ENCODE measurements at places on chromosomes 13 and 19. TPM values are rescaled to one million over a fixed set of nuclear protein-coding genes. Genes with fewer than 3 reads are reported as not detected.

The PEX11G gene
- 4.3 TPM for polyA plus RNA-seq

DNA sequence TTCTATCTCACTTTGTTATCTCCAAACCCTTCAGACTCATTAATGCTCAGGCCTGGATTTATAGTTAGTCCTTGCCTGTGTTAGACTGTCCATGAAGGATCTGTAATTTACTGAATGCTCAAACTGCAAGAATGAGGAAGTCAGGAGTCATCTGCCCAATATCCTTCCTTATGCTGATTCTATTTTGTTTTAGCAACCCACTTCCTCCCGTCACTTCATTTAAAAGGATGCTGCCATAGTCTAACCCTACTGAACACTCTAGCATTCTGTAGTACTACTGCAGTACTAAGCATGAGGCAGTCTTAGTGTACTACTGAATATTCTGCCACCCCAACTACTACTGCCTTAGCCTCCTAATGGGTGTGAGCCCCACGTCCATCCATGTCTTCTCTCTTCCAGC lies 1.5 kb downstream of the FCAR start:
- DNase-seq, result no peak

DNA sequence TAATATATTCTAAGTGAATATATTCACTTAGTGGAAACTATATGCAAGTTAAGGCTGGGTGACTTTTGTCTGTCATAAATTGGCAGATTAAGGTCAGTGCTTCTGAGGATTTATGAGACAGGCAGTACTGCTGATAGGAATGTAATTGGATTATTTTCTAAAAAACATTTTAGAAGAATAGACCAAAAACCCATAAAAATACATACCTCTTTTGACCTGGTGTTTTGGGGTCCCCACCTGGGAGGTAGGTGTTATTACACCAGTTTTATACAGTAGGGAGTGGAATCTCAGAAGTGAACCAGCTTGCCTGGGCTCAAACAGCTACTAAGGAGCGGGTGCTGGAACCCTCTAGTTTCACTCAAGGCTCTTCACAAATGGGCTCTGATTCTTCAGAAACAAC lies 25.3 kb downstream of the COG3 start:
- peak; percentile 5 for DNase-seq

DNA sequence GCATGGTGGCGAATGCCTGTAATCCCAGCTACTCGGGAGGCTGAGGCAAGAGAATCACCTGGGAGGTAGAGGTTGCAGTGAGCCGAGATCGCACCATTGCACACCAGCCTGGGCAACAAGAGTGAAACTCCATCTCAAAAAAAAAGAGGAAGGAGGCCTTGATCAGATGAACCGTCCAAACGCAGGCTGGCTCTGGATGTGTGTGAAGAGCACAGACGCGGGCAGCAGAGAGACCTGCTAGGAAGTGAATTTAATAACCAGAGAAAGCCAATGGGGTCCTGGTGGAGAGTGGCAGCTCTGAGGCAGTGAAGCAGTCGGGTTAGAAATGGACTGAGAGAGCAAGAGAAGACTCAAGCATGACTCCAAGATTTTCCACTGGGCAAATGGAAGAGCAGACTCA lies 136.5 kb downstream of the RNF17 start:
- DNase-seq, result no peak

The ATP8B3 gene
- 0.85 TPM for polyA plus RNA-seq

The MRPL54 gene
- 22.6 TPM for polyA plus RNA-seq

GRCh38 chr19:13255719-13256059 lies 105.5 kb downstream of the IER2 start:
- DNase-seq, result no peak

Measured in left kidney (tissue), 8 donors.